Gastroesophageal sphincter (tissue), 4 donors: ENCODE measurements at places on chromosomes 13 and 19.
A peak's percentile ranks its signal among the peaks of the same experiment; 100 is the strongest.

GRCh38 chr13:111403266-111403665, 82.8 kb downstream of the TEX29 start:
- no peak for ATAC-seq

DNA sequence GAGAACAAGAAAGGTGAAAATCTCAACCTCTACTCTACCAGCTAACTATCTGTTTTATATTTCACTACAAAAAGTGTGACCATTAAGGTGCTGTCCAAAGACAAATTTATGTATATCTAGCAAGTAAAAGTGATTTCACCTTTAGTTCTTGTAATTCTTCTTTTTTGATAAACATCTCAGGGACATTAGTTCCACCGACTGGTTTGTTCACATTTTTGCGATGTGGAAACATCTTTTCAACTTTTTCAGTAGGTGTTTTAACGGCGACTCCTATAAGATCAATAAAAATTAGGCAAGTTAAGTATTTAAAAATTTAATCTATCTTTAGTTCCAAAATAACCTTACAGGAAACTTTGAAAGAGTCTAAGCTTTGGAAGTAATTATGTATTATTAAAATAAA, 33.3 kb downstream of the CLDN10 start:
- ATAC-seq = no peak

DNA sequence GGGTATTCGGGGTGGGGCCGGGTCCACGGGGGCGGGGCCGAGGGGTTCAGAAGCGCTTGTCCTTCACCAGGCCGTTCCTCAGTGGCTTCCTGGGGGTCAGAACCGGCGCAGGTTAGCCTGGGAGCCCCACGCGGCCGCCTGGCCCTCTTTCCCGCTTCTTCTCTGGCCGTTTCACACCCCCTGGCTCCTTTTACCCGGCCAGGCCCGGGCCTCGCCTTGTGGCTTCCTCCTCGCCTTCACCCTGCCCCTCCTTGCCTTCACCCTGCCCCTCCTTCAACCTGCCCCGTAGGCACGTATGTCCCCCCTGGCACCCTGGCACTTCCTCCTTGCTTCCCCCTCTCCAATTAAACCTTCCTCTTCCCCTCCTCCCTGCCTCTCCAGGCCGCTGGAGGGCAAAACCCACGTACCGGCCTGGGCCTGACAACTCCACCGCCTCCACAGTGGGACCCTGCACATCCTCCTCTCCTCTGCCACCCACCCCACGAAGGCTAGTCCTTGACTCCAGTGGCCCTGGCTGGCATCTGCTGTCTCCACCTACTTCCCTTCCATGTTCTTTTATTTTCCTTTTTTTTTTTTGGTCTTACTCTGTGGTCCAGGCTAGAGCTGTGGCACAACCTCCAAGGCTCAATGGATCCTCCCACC, 25.3 kb downstream of the CERS1 start:
- no peak for ATAC-seq

GRCh38 chr19:39498798-39499642, at the start of gene DLL3:
Gene DLL3, plus strand, starts transcription at chr19:39498947. Its CDS starts 28 bp downstream, at chr19:39498975.
- ATAC-seq = no peak

- ATAC-seq = no peak
These were observed 112.5 kb downstream of the KLF5 start for GRCh38 chr13:73171271-73171682.

DNA sequence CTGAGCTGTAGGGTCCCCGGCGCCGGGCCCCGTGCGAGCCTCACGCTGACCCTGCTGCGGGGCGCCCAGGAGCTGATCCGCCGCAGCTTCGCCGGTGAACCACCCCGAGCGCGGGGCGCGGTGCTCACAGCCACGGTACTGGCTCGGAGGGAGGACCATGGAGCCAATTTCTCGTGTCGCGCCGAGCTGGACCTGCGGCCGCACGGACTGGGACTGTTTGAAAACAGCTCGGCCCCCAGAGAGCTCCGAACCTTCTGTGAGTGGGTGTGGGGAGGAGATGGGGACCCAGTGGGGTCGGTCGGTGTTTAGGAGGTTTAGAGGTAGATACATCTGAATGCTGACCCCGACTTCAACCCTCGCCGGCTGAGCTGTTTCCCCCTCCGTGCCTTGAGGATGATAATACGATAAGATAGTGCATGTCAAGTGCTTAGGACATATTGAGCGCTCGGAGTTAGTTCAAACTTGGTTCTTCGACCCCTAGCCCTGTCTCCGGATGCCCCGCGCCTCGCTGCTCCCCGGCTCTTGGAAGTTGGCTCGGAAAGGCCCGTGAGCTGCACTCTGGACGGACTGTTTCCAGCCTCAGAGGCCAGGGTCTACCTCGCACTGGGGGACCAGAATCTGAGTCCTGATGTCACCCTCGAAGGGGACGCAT, 1.9 kb downstream of the ICAM5 start:
- ATAC-seq = peak; percentile 6

DNA sequence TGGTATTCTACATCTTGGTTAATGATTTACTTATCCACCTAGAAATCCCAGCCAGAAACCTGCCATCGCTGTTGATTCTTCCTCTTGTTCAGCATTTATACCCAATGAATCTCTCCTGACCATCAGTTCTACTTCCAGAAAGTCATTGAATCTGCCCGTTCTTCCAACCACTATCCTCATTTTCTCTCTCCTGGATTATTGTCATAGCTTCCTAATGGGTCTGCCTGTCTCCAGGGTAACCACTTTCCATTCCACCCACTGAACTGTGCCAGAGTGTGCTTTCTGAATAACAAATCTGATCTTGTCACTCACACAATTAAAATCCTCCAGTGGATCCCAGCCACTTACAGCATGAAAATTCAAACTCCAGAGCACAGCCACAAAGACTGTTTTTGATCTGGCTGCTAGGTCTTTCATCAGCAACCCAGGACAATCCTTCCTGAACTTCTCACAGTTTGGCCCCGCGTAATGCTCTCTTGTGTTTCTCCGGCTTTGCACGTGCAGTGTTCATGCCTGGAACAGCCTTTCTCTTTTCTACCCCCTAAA, 330.6 kb downstream of the SPRY2 start:
- no peak for ATAC-seq

DNA sequence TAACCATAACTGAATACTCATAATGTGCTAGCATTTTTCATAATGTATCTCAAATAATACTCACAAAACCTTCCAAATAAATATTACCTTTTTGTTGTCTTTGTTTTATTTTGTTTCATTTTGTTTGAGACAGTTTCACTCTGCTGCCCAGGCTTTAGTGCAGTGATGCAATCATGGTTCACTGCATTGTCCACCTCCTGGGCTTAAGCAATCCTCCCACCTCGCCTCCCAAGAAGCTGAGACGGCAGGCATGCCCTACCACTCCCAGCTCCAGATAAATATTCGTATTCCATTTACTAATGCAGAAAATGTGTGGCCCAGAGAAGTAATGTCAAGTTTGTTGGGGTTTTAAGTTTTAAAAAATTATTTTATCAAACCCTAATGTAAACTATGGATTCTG, 739.1 kb downstream of the GPC5 start:
- ATAC-seq = no peak

DNA sequence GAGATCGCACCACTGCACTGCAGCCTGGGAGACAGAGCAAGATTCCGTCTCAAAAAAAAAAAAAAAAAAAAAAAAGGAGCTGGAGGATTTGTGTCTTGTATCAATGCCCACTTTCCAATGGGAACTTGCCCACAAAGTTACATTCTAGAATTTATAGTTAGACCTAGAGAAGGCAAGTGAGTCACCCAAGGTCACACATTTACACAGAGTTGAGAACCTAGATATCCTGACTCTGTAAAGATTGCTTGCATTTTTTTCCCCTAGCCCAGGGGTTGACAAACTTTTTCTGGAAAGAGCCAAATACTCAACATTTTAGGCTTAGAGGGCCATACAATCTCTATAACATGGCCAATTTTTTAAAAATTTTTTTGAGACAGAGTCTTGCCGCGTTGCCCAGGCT, 7.7 kb upstream of the BRD4 start:
- no peak for ATAC-seq

DNA sequence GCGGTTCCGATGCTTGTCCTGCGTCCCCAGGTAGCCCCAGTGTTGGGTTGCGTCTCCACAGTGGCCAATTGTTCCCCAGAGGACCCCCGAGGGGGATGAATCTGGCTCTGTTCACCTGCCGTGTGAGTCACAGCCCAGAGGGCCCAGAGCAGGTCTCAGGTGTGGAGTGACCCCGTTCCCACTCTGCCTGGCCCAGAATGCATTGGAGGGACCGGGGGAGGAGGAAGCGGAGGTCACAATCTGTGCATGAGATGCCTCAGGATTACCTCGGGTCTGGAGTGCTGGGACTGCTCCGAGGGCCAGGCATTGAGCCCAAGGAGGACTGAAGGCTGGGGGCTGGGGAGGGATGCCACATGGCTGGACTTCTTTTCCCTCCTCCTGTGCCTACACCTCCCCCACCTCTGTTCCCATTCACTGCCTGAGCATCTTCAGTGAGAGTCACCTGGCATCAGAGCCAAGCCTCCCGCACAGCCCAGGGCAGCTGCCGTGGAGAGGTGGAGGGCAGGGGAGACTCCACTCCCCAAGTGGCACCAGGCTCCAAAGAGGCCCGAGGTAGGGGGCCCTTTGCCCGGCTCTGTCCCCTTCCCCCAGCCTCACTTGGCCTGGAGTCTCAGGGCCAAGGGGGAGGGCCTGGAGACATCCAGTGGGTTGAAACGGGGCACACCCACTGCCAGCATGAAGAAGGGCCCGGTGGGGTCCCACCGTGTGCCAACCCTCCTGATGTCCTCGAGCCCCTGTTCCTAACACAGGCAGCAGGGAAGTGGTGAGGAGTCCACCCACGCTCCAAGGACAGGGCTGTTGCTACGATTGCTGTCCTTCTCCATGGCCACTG, 81.1 kb downstream of the CHST8 start:
- ATAC-seq = no peak

DNA sequence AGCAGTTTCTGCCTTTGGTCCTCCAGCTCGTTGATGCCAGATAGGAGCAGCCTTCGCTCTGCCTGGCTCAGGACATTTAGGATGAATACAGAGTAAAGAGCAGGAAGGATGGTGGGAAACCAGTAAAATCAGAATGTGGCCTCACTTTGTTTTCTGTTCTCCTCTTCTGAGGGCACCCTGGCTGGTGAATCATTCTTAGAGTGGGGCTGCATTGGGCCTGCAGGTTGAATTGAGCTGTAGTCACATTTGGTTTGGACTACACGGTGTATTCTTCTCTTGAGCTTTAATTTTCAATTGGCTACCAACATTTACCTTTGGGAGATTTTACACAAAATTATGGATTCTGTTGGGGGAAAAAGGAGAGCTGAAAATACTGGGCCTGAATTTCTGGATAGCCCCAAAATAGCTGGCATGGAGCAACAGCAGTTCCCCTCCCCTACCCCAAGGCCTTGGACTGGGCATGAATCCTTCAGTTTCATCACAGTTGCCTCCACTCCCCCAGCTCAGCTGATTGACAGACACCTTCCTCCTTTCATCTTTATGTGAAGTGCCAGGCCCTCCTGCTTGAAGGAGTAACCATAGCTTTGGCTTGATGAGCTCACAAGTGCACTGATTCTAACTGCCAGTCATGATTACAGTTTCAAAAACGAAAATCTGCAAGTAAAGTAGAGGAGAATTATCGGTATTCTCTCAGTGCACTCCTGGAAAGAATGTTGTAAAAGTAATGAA, 24.3 kb downstream of the ERCC5 start:
- ATAC-seq = no peak

GRCh38 chr19:10654610-10655456, 687 bp downstream of the ILF3 start:
- ATAC-seq = peak; percentile 22

- ATAC-seq = no peak
These were observed 3.3 kb upstream of the RDH13 start for GRCh38 chr19:55066107-55066709.

DNA sequence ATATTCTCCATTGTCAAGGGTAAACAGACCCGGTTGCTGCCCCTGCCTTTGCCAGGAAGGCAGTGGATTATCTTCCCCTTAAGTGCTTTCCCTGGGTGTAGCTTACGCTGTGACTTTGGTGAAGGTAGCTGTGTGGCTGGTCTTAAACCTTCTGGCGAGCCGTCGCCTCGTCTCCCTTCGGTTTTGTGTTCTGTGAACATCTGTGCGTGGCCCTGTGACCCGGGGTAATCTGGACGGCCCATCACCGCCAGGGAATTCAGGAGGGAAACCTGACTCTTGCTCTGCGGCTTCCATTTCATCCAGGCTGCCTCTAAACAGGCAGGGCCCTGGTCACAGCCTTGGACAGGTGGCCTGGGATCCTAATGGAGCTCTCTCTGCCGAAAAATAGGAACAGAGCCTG, 78.7 kb downstream of the SHISA2 start:
- no peak for ATAC-seq

DNA sequence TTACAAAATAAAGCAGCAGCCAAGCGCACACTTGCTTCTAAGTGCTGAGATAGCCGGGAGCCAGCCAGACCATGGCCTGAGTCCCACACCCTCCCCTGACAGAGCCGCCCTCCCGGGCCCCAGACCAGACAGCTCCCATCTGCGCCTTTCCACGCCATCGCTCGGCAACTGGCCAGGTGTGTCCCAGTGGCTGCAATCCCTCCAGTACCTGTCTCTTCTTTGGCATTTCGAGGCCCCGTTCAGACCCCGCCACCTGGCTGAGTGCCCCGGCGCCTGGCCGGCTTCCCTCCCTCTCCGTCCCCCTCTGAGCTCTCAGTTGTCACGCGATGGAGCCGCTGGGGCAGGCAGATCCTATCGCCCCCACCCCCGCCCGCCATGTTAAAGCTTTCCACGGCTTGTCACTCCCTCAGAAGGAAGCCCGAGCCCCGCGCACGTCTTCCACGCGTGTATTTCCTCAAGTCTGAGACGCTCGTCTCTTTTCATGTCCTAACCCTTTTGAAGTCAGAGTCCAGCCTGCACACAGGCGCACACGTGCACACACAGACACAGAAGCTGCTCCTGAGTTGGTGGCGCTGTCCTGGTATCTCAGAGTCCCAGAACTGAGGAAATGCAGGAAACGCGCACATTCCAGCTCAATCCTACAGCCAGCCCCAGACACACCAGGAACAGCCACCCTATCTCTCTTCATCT, 7.9 kb downstream of the MLLT1 start:
- ATAC-seq = peak; percentile 73

DNA sequence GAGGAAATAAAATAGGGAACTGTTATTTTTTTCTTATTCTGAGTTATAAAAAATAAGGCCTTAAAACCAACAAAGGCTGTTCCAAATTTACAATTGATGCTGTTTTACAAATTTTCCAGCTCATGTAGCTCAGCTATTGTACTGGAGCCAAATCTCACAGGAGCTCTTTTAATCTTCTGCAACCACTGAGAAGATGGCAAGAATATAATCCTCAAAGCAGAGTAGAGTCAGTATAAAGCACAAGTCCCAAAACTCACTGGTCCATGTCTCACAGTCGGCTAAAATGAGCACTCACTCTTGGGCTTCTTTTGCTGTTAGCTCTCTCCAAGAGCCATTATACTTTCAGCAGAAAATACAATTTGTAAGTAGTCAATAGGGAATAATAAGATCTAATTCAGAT, 1074.4 kb upstream of the PRR20A start:
- ATAC-seq = no peak
